ENCODE measurements at places on chromosomes 11 and 22. TPM values are rescaled to one million over a fixed set of nuclear protein-coding genes. Genes with fewer than 3 reads are reported as not detected.

GRCh38 chr11:75066061-75066460 is 30.6 kb downstream of the OR2AT4 start:
- DNase-seq = no peak

DNA sequence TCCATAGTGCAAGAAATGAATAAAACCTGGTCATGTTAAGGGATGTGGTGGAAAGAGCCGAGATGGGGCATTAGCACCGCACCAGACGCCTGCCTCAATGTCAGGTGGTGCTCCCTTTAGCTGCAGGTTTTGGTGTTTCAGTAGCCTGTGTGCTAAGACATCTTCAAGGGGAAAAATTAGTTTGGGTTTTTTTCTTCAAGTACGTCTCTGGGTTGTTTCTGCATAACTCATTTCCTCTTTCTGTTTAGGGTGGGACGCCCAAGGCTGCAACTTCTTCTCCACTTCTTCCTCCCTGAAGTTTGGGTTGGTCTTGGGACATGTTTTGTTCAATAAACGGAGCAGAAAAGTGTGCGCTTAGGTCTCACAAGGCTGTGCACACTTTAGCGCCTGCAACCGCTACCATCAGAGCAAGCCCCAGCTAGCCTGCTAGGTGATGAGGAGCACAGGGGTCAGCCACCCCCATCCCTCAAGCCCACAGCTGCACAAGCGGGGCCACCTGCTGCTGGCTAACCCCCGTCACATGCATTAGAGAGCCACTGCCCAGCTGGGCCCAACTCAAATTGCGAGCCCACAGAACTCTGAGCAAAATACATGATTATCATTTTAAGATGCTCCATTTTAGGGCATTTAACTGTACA is 1495.7 kb downstream of the TBC1D22A start:
- DNase-seq = no peak

DNA sequence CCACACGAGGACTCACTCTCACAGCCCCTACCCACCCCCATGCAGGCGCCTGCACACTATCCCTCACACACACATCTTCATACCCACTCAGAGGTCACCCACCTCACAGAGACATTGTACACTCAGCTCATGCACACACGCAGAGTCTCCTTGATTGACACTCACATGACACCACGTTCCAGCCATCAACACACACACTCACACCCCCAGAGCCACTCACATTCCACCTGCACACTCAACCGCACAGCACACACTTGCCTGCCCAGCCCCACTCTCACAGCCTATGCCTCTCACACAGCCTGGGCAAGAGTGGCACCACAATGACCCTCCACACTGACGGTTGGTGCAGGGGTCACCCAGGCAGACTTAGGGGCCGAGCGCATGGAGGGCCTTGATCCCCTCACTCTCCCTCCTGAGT is 2.2 kb downstream of the SPI1 start:
- DNase-seq = no peak

DNA sequence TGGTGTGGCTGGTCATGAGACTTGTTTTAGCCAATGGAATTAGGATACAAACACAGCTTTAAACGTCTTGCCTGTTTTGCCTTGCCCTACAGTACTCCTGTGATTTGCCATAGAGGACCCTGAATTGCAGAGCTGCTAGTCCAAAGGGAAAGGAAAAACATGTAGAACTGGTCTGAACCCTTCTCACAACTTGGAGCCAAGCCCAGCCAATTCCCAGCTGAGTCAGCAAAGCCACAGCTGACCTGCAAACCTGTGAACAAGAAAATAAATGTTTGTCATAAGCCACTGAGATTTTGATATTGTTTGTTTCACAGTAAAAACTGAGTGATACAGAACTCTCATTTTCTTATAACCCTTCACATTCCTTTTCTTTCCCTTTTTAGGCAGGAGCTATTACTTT is 360.5 kb upstream of the API5 start:
- DNase-seq = no peak

GRCh38 chr22:46079093-46079860 is 71.0 kb upstream of the PPARA start:
- peak; percentile 44 for DNase-seq

- no peak for DNase-seq
Observed at GRCh38 chr11:104582431-104582830, 315.8 kb downstream of the CASP12 start.

DNA sequence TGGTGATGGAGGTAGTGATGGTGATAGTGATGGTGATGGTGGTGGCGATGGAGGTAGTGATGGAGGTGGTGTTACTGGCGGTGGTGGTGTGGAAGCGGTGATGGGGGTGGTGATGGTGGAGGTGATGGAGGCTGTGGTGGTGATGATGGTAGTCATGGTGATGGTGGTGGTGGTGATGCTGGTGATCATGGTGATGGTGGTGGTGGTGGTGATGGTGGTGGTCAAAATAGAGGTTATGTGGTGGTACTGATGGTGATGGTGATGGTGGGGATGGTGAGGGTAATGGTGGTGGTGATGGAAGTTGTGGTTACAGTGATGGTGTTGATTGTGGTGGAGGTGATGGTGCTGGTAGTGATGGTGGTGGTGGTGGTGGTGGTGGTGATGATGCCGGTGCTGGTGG is 199.2 kb downstream of the IGLL1 start:
- DNase-seq = no peak

DNA sequence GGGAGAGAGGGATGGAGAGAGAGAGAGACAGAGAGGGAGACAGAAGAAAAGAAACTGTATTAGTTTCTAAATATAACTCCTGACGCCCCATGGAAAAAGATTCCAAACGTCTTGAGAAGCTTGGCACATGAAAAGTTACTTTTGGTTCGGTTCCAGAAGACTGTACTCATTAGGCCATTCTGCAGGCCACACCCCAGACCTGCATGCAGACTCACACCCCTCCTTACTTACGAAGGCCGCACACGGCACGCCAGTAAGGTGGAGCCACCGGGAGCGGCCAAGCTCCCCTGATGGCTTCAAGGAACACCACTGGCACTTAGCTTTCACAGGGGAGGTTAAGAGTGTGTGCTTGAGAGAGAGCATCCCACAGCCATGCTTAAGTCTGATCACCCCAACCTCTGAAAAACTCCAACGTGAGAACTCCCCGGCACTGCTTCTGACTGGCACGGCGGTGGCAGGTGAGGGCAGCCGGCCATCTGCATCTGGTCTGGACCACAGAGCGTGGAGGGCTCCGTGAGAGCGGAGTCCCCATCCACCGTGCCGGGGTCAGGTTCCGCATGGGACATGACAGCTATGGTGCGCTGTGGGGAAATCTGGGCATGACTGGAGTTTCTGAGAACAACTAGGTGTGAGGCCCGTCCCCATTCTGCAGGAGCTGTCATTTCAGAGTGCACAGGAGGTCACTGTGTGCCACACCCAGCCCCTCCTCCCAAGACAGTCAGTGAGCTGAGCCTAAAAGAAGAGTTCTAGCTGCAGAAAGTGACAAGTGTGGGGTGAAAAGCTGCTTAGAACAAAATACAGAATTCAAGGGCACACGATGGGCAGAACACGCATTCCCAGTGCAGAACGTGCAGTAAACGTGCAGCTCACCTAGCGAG is 62.4 kb downstream of the MYH9 start:
- no peak for DNase-seq

- DNase-seq = no peak
Observed at GRCh38 chr22:48402591-48403031, 1425.1 kb downstream of the BRD1 start.

GRCh38 chr11:1444823-1445422 is 41.7 kb downstream of the MOB2 start:
- DNase-seq = no peak

DNA sequence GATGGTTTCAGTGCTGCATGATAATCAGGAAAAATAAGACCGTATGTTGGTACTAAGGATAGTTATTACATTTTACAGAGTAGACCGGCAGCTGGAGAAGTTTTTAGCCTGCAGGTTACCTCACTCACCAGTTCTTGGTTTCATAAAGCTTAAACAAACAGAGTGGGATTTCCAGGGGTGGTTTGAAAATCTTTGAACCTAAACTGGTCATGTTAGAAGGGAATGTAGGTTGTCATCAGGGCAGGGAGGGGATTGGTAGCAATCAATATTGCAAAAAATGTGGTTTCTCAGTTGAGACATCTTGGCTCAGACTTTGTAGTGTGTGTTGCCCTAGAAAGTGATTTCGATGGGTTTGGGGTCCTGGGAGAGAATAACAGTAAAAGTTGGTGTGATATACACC is 17.5 kb downstream of the EXT2 start:
- no peak for DNase-seq

DNA sequence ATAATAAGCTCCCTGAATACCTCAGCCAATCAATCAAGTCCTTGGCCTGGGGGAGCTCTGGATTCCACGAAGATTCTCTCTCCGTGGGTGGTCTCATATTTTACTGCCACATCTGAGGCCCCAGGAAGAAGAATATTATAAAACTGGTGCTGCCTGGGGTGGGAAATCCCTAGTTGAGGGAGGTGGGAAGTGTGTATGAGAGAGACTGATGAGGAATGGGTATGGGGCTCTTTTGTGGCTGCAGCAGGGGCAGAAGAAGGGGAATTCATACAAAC is 71.5 kb downstream of the SYN3 start:
- DNase-seq = no peak

- no peak for DNase-seq
Observed at GRCh38 chr11:58485961-58486360, 21.9 kb downstream of the OR5B21 start.

- DNase-seq = no peak
Observed at GRCh38 chr11:66639066-66639813, 737 bp downstream of the RBM4 start.

GRCh38 chr11:100706179-100706578 is 19.1 kb downstream of the ARHGAP42 start:
- DNase-seq = no peak

DNA sequence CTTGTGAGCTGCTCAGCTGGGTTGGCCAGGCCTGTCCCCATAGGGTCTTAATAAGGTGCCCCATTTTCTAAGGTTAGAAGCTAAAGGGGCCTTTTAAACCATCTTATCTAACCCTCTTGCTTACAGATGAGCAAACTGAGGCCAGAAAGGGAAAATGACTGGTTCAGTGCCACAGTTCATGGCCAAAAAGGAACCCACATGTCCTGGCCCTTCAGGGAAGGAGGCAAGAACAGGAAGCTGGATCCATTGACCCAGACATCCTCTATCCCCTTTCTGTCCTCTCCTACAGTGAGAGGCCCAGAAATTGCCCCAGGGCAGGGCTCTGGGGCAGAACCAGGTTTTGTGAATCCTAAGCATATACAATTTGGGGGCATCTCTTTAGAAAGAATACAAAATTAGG is 10.0 kb downstream of the PRG3 start:
- DNase-seq = no peak

GRCh38 chr22:27032091-27032761 is 374.8 kb downstream of the MIAT start:
- peak; percentile 44 for DNase-seq

- DNase-seq = no peak
Observed at GRCh38 chr11:66259956-66260355, 8.5 kb upstream of the RAB1B start.

DNA sequence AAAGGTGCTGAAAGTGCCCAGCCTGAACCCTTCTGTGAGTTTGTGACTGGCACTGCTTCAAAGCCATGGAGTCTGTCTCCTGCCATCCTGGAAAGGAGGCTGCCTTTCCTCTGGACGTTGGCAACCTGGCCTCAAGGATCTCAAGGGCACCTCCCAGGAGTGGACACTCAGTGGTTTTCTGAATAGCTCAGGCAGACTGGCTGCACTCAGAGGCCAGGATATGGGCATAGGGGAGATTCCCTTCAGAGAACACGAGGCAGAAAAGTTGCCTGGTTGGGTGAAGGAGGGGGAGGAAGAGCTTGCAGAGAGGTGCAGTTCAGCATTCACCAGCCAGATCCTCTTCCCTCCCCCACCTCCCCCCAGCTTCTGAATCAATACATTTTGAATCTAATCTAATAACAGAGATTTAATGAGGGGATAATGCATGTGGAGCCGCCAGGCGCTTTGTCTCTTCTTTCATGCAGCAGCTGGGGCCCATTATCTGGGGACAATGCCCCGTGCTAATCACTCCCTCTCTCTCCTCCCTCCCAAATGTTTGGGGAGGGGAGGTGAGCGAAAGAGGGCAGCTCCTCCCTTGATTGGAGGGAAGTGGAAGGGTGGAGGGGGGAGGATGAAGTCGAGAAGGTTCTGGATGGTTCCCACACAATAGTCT is 17.7 kb downstream of the HTR3A start:
- no peak for DNase-seq

DNA sequence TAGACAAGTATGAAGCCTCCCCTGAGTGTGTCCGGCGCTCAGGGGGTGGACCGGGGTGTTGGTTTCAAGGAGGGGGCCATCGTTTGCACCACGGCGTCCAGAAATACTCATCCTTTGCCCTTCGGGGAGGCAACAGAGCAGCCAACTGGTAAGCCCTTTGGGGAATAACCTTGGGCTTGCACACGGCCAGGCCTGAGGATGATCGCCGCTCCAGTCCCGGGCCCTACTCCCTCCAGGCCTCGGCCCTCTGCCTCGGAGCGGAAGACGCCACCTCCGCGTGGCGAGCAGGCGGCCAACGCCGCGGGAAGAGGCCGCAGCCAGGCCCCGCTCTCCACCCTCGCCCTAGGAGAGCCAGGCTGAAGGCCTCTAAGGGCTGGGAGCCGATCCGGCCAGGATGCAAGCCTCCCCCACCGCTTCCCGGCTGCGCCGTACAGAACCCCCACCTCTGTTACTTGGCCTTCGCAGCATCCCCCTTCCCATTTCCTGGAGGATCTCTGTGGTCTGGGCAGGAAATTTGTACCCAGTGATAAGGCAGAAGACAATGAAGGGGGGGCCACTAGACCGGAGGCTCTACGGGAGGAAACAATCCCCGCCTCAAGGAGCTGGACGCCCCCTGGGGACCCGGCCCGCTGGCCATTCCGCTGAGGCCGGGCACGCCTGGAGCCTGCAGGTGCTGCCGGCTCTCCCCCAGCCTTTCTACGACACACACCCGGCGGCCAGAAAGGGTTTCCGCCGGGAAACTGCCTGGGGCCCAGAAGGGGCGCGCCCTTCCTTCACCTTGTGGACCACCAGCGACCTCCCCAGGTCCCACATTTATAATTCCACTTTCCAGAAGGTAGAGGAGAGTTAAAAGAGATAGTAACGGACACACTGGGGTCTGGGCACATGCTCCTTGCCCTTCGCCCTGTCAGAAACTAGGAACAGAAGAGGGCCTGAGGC is 2.6 kb downstream of the ESAM start:
- no peak for DNase-seq

- DNase-seq = no peak
Observed at GRCh38 chr11:88377646-88378045, 40.1 kb upstream of the CTSC start.

- no peak for DNase-seq
Observed at GRCh38 chr11:123314972-123315371, 115.1 kb upstream of the GRAMD1B start.

- DNase-seq = no peak
Observed at GRCh38 chr11:23543651-23544222, 683.5 kb upstream of the CCDC179 start.

GRCh38 chr11:74755395-74755995 is 6.8 kb downstream of the RNF169 start:
- no peak for DNase-seq

Gene MAPK8IP1
- total RNA-seq = 14.0 TPM

Gene B3GAT3
- total RNA-seq = 35.3 TPM

Gene GGTLC3
- not detected for total RNA-seq

Gene KDELR3
- total RNA-seq = 7.4 TPM

Gene MYOD1
- not detected for total RNA-seq

Gene OR5AN1
- total RNA-seq = not detected

Gene OR2D2
- total RNA-seq = 0.92 TPM

Gene ARVCF
- 23.8 TPM for total RNA-seq

Gene FBLN1
- total RNA-seq = 72.0 TPM

Gene OR52H1
- total RNA-seq = 0.26 TPM

Gene TRIM49C
- total RNA-seq = not detected
